Stimulated activated CD4-positive, alpha-beta T cell treated with anti-CD3 and anti-CD28 coated beads, Interleukin-1b, Interleukin-23, amount 100 ng/mL, for 4 hours (primary cell): ENCODE measurements at places on chromosomes 7 and 10.

GRCh38 chr10:8817299-8817698, 762.8 kb downstream of the GATA3 start:
- DNase-seq, result no peak

DNA sequence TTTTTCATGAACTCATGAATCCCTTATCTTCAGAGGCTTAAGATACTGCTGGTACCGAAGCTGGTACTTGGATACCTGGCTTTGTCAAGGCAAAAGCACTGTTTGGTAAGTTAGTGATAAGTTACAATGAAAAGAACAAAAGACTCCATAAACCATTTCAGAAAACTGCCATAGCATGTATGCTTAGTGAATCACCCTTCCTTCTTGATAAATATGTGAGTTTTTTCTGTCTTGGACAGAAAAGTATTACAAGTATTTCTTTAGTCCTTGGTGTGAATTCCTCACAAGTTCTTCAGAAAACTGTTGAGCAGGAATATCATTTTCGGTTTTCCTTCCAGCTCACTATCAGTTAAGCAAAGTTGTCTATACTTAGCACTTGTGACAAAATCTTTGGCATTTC, 25.6 kb downstream of the PUS7 start:
- no peak for DNase-seq

- no peak for DNase-seq
Observed at GRCh38 chr10:95509251-95509650, 51.9 kb downstream of the SORBS1 start.

GRCh38 chr7:30238721-30239441, 45.5 kb upstream of the ZNRF2 start:
- no peak for DNase-seq
